Neural crest cell (in vitro differentiated cells): ENCODE measurements at places on chromosomes 4 and X.
A peak's percentile ranks its signal among the peaks of the same experiment; 100 is the strongest.

- H3K4me1 ChIP-seq: peaks cover 30% of the 10 kb centered on the region
- H3K27me3 ChIP-seq: no peaks in the 10 kb centered on the region
- H3K27ac ChIP-seq: no peak overlapping the region
- H3K4me3 ChIP-seq: no peak overlapping the region
- peaks cover 5% of the 10 kb centered on the region for H3K36me3 ChIP-seq
- DNase-seq: no peak
Observed at GRCh38 chrX:109774706-109775105, 41.6 kb upstream of the ACSL4 start.

- H3K27me3 ChIP-seq: no peaks in the 10 kb centered on the region
- DNase-seq: no peak
- H3K4me3 ChIP-seq: peak overlapping the region; percentile 2
Observed at GRCh38 chr4:181688872-181689271, 554.3 kb upstream of the TENM3 start.

DNA sequence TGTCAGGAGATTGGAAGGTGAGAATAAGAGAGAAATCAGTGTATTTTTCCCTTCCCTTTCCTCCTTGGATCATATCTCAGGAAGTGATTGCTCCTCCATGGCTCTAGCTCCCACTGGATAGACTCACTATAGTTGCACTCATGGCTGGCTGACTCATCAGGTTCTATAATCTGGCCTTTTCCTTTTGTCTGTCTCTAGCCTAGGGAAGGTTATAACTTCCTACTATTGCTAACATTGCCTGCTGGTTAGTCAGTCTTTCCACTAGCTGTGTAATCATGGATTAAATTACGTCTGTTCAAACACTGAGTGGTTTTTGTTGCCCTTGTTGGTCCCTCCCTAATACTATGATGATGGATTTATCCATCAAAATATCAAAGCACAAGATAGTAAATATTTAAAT is 195.5 kb upstream of the VEGFC start:
- no peaks in the 10 kb centered on the region for H3K36me3 ChIP-seq
- no peaks in the 10 kb centered on the region for H3K27me3 ChIP-seq
- H3K4me3 ChIP-seq: no peak overlapping the region

DNA sequence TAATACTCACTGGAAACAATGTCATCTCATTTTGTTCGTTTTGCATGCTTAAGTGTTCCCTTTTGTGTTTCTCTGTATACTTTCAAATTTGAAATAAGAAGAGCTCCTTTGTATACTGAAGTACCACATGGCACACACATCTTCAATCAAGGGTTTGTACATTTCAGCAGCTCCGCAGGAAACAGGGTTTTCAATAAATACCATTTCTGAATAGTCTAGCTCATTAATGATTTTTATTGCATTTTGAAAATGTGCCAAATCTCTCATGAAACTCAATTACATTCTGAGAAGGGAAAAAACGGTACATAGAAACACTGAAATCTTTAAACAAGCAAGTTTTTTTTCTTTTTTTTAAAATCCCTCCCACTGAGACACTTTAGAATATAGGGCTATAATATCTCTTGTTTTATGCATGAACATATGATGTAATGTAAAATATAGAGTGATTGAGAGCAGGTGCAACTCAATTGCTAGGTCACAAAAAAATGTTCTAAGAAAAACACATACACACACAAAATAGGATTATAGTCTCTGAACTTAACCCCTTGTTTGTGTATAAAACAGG is 914.2 kb upstream of the PCDH7 start:
- peaks cover 7% of the 10 kb centered on the region for H3K4me1 ChIP-seq
- DNase-seq: no peak
- no peak overlapping the region for H3K27ac ChIP-seq
- no peak overlapping the region for H3K4me3 ChIP-seq
- H3K36me3 ChIP-seq: no peaks in the 10 kb centered on the region

- H3K27ac ChIP-seq: peak overlapping the region; percentile 96
- no peaks in the 10 kb centered on the region for H3K27me3 ChIP-seq
- H3K4me3 ChIP-seq: peak overlapping the region; percentile 93
- no peak for DNase-seq
Observed at GRCh38 chrX:154380153-154380552, 1.1 kb downstream of the EMD start.

DNA sequence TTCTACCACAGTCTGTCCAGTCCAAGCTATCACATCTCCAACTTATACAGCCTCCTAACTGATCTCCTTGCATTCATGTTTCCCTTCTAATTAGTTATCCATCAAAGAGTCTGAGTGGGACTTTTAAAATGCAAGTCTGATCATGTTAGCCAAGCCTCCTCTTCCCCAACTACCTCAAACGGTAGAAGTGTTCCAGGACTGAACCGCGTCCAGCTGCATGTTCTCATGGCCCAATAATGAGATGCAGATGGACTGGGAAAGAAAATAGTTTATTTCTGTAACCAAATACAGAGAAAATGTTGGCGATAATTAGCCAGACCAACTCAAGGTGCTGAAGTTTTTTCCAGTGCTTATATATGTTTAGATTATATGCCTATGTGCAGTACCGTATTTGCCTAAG is 46.6 kb upstream of the PPP1R2C start:
- peaks cover 3% of the 10 kb centered on the region for H3K36me3 ChIP-seq
- H3K4me3 ChIP-seq: no peak overlapping the region
- no peak for DNase-seq
- no peak overlapping the region for H3K27ac ChIP-seq
- no peaks in the 10 kb centered on the region for H3K4me1 ChIP-seq
- H3K27me3 ChIP-seq: no peaks in the 10 kb centered on the region

- H3K4me3 ChIP-seq: no peak overlapping the region
- no peak for DNase-seq
- no peak overlapping the region for H3K27ac ChIP-seq
- H3K36me3 ChIP-seq: peaks cover 24% of the 10 kb centered on the region
- peaks cover 16% of the 10 kb centered on the region for H3K4me1 ChIP-seq
- H3K27me3 ChIP-seq: no peaks in the 10 kb centered on the region
Observed at GRCh38 chrX:102654696-102655095, 3.4 kb downstream of the GPRASP1 start.

DNA sequence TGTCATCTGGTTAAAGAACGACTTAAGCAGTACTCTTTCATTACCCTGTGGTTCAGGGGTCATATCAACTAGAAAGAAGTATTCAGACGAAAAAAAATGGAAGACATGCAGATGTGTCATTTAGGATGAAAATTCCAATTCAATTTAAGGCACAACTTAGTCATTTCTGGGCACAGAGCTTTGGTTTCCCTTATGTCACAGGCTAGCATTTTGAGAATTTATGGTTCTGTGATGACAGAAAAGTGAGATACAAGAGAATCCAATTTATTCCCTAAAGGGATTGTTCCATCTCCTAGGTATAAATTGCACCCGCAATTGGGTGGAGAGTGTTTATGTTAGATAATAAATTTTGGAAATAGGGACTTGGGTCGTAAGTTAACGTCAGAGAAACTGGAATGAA is 306.6 kb downstream of the STK32B start:
- no peak for DNase-seq
- peaks cover 25% of the 10 kb centered on the region for H3K27me3 ChIP-seq
- H3K27ac ChIP-seq: no peak overlapping the region
- H3K4me1 ChIP-seq: no peaks in the 10 kb centered on the region
- no peak overlapping the region for H3K4me3 ChIP-seq

DNA sequence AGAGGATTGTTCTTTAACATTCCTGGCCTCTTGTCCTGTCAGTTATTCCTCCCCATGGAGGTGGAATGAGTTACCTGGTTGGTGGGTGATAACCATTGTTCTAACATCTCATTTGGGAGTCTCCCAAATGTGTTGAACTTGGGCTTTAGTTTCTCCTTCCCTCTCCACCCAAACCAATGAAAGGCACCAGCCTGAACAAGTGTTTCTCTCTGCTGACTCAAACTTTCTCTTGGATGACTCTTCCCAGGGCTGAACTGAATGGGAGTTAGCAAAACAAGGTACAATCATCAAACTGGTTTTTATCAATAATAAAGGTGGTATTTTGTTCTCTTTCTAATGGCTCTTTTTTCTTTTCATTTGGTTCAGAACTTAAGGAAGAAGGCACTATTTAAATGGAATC is 2.7 kb downstream of the DYNLT3 start:
- no peak overlapping the region for H3K4me3 ChIP-seq
- DNase-seq: no peak
- H3K4me1 ChIP-seq: peaks cover 7% of the 10 kb centered on the region
- H3K27ac ChIP-seq: no peak overlapping the region
- peaks cover 4% of the 10 kb centered on the region for H3K36me3 ChIP-seq

DNA sequence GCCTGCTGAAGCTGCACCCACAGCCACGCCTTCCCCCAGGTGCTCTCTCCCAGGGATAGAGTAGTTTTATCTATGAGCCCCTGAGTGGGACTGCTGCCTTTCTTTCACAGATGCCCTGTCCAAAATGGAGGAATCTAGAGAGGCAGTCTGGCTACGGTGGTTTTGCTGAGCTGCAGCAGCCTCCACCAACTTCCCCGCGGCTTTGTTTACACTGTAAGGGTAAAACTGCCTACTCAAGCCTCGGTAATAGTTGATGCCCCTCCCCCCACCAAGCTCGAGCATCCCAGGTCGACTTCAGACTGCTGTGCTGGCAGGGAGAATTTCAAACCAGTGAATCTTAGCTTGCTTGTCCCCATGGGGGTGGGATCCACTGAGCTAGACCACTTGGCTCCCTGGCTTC is 84.5 kb downstream of the PRKG2 start:
- no peaks in the 10 kb centered on the region for H3K4me1 ChIP-seq
- H3K4me3 ChIP-seq: no peak overlapping the region
- DNase-seq: no peak
- H3K36me3 ChIP-seq: no peaks in the 10 kb centered on the region

- H3K27me3 ChIP-seq: peaks cover 5% of the 10 kb centered on the region
- H3K4me3 ChIP-seq: no peak overlapping the region
- DNase-seq: no peak
- no peak overlapping the region for H3K27ac ChIP-seq
- H3K4me1 ChIP-seq: peaks cover 5% of the 10 kb centered on the region
Observed at GRCh38 chr4:145218251-145218650, 37.9 kb upstream of the OTUD4 start.

DNA sequence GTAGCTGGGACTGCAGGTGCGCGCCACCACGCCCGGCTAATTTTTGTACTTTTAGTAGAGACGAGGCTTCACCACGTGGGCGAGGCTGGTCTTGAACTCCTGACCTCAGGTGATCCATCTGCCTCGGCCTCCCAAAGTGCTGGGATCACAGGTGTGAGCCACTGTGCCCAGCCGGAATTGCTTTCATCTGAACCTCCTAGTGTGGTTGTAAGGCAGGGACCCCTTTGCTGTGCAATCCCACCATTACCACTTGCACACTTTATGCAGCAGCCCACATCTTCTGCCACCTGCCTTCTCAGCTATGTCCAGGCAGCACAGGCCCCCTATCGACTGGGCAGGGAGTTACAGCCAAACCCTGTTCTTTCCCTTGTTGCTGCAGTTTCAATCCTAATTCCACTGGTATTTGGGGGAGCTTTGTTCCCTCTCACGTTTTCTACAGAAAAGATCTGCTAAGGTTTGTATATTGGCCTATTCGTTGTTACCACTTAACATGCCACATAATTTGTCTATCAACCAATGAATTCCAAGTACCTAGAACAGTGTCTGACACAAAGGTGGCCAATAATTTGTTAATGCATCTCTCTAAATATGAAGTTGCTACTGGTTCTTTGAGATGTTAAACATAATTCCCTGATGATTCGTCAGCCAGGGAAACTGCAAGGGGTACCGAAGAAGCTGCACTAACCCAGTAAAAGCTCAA is 6.5 kb downstream of the RPL39 start:
- H3K4me3 ChIP-seq: peak overlapping the region; percentile 63
- H3K36me3 ChIP-seq: peaks cover 26% of the 10 kb centered on the region
- H3K27ac ChIP-seq: no peak overlapping the region
- peak; percentile 18 for DNase-seq
- peaks cover 2% of the 10 kb centered on the region for H3K27me3 ChIP-seq
- H3K4me1 ChIP-seq: peaks cover 29% of the 10 kb centered on the region

GRCh38 chr4:5839751-5840674 is 52.9 kb downstream of the CRMP1 start:
- no peaks in the 10 kb centered on the region for H3K27me3 ChIP-seq
- H3K4me3 ChIP-seq: no peak overlapping the region
- H3K36me3 ChIP-seq: peaks cover 38% of the 10 kb centered on the region
- peaks cover 7% of the 10 kb centered on the region for H3K4me1 ChIP-seq
- H3K27ac ChIP-seq: no peak overlapping the region
- no peak for DNase-seq

GRCh38 chrX:67674741-67675140 is 130.9 kb downstream of the AR start:
- no peak for DNase-seq
- H3K27ac ChIP-seq: no peak overlapping the region
- no peak overlapping the region for H3K4me3 ChIP-seq
- H3K4me1 ChIP-seq: no peaks in the 10 kb centered on the region
- H3K36me3 ChIP-seq: no peaks in the 10 kb centered on the region

DNA sequence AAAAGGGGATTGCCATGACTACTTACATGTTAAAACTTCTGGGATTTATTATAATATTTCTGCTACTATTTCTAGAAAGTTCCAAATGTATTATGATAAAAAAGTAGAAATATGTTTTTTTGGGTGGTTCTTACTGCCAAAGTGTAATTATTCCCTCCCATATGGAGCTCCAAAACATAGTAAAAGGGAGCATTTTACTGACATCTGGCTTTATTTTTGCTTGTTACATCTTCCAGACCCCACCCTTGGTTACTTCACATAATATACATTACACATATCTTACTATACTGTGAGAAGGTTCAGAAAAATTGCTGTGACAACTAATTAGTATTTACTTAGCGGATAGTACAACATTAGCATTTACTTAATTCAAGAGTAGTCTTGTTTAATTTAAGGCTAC is 205.1 kb upstream of the TLL1 start:
- H3K36me3 ChIP-seq: no peaks in the 10 kb centered on the region
- no peak for DNase-seq
- no peak overlapping the region for H3K27ac ChIP-seq
- H3K27me3 ChIP-seq: no peaks in the 10 kb centered on the region
- peaks cover 2% of the 10 kb centered on the region for H3K4me1 ChIP-seq
- no peak overlapping the region for H3K4me3 ChIP-seq

GRCh38 chrX:72297953-72298730 is 7.6 kb downstream of the CITED1 start:
- peaks cover 20% of the 10 kb centered on the region for H3K27me3 ChIP-seq
- H3K4me1 ChIP-seq: no peaks in the 10 kb centered on the region
- H3K36me3 ChIP-seq: no peaks in the 10 kb centered on the region
- no peak overlapping the region for H3K27ac ChIP-seq

DNA sequence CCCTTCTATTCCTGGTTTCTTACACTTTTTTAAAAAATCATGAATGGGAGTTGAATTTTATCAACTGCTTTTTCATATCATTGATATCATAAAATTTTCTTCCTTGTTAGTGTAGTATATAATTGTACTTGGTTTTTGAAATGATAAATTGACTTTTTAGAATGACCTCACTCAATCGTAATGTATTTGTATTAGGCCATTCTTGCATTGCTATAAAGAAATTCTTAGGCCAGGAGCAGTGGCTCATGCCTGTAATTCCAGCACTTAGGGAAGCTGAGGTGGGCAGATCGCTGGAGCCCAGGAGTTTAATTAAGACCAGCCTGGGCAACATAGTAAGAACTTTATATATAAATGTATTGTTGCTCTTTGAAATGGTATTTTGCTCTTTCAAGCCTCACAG is 6.3 kb downstream of the EXOC1 start:
- no peak overlapping the region for H3K4me3 ChIP-seq
- peaks cover under 1% of the 10 kb centered on the region for H3K36me3 ChIP-seq
- H3K4me1 ChIP-seq: no peaks in the 10 kb centered on the region
- no peaks in the 10 kb centered on the region for H3K27me3 ChIP-seq
